ENCODE measurements at places on chromosomes 16 and 17.

DNA sequence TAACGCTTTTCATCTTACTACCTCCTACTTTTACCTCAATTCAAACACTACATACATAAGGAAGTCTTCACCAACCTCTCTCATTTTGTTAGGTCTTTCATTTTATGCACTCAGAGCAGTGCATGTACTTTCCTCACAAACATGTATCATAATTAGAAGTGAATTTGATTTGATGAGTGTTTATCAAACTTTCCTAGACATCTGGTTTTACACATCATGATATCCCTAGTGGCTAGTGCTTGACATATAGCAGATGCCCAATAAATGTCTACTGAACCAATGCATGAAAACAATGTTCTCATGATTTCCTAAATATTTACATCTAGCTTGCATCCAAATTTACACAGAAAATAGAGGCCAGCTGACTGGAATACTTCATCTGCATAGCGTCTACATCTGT is 323.4 kb upstream of the KIF2B start:
- no peak for DNase-seq

GRCh38 chr17:13031718-13032350 is 14.0 kb upstream of the ELAC2 start:
- DNase-seq = peak; percentile 26

DNA sequence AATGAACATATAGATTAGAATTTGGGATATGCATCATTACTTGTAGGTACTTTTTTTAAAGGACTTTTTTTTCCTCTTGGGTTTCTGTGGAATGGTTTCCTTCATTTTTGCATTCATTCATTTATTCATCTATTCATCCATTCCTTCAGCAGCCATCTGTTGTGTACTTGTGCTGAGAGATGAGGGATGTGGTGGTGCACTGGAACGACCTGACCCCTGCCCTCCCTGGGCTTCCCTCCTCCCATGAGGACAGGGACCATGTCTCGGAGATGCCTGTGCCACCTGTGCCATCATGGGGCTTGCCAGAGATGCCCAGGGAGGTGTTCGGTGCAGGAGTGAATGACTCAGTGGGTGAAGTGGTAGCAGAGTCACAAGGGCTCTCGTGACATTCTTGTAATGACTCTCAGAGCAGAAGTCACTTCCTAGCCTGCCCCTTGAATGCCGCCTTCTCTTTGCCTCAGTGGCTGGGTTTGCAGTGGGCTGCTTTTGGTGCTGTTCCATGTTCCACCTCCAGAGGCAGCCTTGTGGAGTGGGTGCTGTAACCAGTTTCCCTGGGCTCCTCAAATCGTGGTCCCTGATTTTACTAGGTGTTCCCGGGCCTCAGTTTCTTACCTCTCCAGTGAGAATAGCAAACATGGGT is 43.9 kb downstream of the CLEC16A start:
- peak; percentile 81 for DNase-seq

- DNase-seq = no peak
Measured at GRCh38 chr17:73686126-73686525, 41.9 kb upstream of the SDK2 start.

GRCh38 chr16:57480754-57481230 is 5.5 kb downstream of the DOK4 start:
- no peak for DNase-seq

- no peak for DNase-seq
Measured at GRCh38 chr17:81926451-81927151, 934 bp downstream of the MAFG start.
